ENCODE measurements at places on chromosomes 12 and 14.

DNA sequence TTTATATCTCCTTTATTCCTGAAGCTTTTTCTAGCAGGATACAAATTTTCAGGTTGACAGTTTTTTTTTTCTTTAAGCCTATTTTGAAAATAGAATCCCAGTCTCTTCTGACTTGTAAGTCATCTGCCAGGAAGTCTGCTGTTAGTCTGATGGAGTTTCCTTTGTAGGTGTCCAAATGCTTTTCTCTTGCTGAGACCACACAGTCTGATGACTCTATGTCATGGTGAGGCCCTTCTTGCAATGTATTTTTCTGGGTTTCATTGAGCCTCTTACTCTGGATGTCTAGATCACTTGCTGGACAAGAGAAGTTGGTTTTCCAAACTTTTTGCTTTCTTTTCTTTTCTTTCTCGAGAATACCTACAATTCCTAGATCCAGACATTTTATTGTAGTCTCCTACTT, 30.6 kb downstream of the USP15 start:
- no peaks in the 10 kb centered on the region for H3K27me3 ChIP-seq
- H3K36me3 ChIP-seq = peaks cover 12% of the 10 kb centered on the region
- no peak overlapping the region for H3K4me3 ChIP-seq
- peaks cover 3% of the 10 kb centered on the region for H3K4me1 ChIP-seq

DNA sequence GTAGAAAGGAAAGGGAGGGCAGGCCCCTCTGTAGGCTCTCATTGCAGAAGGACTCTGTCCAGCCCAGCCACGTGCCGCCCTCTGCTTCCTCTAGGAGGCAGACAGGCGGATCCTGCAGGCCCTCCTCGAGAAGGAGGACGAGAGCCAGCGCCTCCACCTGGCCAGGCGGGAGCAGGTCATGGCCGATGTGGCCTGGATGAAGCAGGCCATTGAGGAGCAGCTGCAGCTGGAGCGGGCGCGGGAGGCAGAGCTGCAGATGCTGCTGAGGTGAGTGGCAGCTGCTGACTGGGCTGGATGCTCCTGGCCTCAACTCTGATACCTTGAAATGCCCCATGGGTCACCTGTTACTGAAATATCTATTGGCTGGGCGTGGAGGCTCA, 10.9 kb downstream of the TCHP start:
- no peaks in the 10 kb centered on the region for H3K27me3 ChIP-seq
- peaks cover 8% of the 10 kb centered on the region for H3K4me1 ChIP-seq
- H3K27ac ChIP-seq = no peak overlapping the region
- peaks cover 27% of the 10 kb centered on the region for H3K36me3 ChIP-seq
- no peak for DNase-seq

GRCh38 chr12:130988261-130988660, 34.6 kb downstream of the ADGRD1 start:
- H3K36me3 ChIP-seq = no peaks in the 10 kb centered on the region
- no peaks in the 10 kb centered on the region for H3K27me3 ChIP-seq
- no peak for DNase-seq
- H3K27ac ChIP-seq = no peak overlapping the region
- H3K4me3 ChIP-seq = no peak overlapping the region

GRCh38 chr12:44708218-44708617, 167.9 kb downstream of the NELL2 start:
- no peaks in the 10 kb centered on the region for H3K4me1 ChIP-seq
- no peak overlapping the region for H3K27ac ChIP-seq
- no peak overlapping the region for H3K4me3 ChIP-seq
- no peaks in the 10 kb centered on the region for H3K36me3 ChIP-seq
- no peaks in the 10 kb centered on the region for H3K27me3 ChIP-seq
- no peak for DNase-seq

- DNase-seq = no peak
- H3K36me3 ChIP-seq = no peaks in the 10 kb centered on the region
- peak overlapping the region; percentile 86 for H3K4me3 ChIP-seq
- peaks cover 25% of the 10 kb centered on the region for H3K4me1 ChIP-seq
- H3K27ac ChIP-seq = peak overlapping the region; percentile 98
Measured at GRCh38 chr12:108729612-108730364, 1.5 kb downstream of the CORO1C start.

DNA sequence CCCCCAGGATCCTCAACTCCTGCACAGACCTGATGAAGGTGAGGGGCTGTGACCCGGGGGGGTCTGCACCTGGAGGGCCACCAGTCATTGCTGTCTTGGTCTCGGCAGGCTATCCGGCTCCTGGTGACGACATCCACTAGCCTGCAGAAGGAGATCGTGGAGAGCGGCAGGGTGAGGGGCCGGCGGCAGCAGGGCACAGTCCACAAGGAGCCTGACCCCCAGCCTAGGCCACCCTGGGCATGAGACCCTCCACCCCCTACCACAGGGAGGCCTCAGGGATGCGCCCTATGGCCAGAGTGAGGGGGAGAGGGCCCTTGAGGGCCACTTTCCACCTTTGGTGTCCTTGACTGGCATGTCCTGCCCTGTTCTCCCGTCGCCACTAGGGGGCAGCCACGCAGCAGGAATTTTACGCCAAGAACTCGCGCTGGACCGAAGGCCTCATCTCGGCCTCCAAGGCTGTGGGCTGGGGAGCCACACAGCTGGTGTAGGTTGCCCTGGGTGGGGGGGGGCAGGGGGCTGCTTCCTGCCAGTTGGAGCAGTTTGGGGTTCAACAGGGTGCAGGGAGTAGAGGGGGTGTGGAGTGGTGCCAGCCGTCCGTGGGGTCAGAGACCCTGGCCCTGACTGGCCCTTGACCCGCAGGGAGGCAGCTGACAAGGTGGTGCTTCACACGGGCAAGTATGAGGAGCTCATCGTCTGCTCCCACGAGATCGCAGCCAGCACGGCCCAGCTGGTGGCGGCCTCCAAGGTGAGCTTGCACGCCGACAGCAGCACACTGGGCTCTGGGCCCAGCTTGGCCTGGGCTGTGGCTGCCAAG, 25.0 kb downstream of the HIP1R start:
- peaks cover 18% of the 10 kb centered on the region for H3K4me1 ChIP-seq
- peak; percentile 90 for DNase-seq
- H3K27me3 ChIP-seq = no peaks in the 10 kb centered on the region
- H3K4me3 ChIP-seq = no peak overlapping the region

GRCh38 chr12:109840305-109841074, 7.3 kb upstream of the TRPV4 start:
- no peaks in the 10 kb centered on the region for H3K27me3 ChIP-seq
- H3K36me3 ChIP-seq = no peaks in the 10 kb centered on the region
- no peak overlapping the region for H3K27ac ChIP-seq
- no peak for DNase-seq

GRCh38 chr14:100708425-100709288, 18.0 kb upstream of the DLK1 start:
- H3K4me1 ChIP-seq = no peaks in the 10 kb centered on the region
- no peak for DNase-seq
- H3K4me3 ChIP-seq = no peak overlapping the region
- no peak overlapping the region for H3K27ac ChIP-seq

DNA sequence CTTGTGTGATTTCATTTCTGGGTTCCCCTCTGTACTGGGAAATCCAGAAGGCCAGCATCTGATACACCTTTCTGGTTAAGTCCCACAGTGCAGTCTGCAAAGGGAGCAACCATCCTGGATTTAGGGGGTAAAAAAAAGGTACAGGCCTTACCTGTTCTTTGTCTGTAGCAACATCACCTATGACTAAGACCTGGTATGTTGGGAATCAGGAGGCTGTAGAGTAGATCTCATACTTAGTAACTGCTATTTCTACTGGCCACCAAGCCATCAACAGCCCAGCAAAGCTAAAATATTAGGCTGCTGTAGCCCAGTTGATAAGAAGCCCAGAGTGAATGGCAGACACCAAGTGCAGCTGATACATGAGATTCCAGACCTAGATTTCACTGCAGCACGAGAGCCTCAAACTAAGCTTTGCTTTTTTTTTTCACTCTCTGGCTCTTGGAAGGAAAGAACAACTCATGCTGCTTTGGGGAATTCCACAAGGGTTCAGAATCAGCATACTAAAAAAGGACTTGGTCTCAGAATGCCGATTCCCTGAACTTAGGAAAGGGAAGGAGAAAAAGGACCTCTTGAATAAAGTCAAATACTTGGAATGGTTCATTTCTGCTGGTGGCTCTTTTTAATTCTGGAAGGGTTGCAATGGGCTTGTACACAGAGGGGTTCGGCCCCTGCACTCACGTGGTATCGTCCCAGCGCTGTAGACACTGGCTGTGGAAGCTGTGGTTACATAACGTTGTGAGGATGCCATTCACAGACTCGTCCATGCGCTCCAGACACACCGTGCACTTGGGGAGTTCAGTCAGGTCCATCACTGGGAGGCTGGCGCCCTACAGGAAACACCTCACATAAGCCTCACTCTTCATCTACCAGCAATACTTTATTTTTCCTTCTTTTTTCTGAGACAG, 20.5 kb downstream of the BRAP start:
- H3K36me3 ChIP-seq = peaks cover 33% of the 10 kb centered on the region
- H3K4me1 ChIP-seq = no peaks in the 10 kb centered on the region
- no peak overlapping the region for H3K4me3 ChIP-seq
- no peak for DNase-seq
- H3K27me3 ChIP-seq = no peaks in the 10 kb centered on the region
- no peak overlapping the region for H3K27ac ChIP-seq

DNA sequence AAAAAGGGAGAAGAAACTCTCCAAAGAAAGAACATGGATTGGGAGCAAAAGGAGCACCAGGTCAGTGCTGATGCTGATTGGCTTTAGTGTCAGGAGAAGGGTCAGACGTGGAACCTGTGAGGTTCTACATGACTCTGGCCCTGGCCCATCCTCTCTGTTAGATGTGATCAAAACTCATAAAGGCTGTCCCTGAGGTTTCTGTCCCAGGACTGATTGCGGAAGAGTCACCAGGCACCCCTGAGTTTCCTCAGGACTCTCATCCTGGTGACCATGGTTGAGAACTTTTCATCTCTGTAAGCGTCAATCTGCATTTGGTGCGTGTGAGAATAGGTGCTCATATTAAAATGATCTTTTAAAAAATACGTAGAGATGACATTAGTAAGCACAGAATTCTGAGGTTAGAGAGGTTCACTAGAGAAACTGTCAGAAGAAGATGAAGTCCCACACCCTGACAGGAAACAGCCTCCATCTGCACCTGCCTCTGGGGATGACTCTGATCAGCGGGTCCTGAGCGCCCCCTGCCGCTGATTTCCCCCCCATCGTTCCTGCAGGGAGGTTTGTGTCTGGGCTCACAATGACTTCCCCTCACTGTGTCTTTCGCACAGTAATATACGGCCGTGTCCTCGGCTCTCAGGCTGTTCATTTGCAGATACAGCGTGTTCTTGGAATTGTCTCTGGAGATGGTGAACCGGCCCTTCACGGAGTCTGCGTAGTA, 741.8 kb downstream of the TMEM121 start:
- peak; percentile 49 for DNase-seq
- no peaks in the 10 kb centered on the region for H3K27me3 ChIP-seq
- H3K4me3 ChIP-seq = no peak overlapping the region
- H3K27ac ChIP-seq = no peak overlapping the region
- H3K36me3 ChIP-seq = no peaks in the 10 kb centered on the region
- no peaks in the 10 kb centered on the region for H3K4me1 ChIP-seq

GRCh38 chr12:22180705-22181104, 134.7 kb downstream of the CMAS start:
- no peak overlapping the region for H3K27ac ChIP-seq
- no peak overlapping the region for H3K4me3 ChIP-seq
- no peaks in the 10 kb centered on the region for H3K27me3 ChIP-seq
- no peak for DNase-seq
- H3K36me3 ChIP-seq = no peaks in the 10 kb centered on the region

GRCh38 chr14:75277815-75278421, 710 bp upstream of the FOS start:
- H3K4me1 ChIP-seq = peaks cover 23% of the 10 kb centered on the region
- peak overlapping the region; percentile 96 for H3K27ac ChIP-seq
- DNase-seq = no peak
- peaks cover 2% of the 10 kb centered on the region for H3K36me3 ChIP-seq
- H3K4me3 ChIP-seq = peak overlapping the region; percentile 70
- H3K27me3 ChIP-seq = no peaks in the 10 kb centered on the region

DNA sequence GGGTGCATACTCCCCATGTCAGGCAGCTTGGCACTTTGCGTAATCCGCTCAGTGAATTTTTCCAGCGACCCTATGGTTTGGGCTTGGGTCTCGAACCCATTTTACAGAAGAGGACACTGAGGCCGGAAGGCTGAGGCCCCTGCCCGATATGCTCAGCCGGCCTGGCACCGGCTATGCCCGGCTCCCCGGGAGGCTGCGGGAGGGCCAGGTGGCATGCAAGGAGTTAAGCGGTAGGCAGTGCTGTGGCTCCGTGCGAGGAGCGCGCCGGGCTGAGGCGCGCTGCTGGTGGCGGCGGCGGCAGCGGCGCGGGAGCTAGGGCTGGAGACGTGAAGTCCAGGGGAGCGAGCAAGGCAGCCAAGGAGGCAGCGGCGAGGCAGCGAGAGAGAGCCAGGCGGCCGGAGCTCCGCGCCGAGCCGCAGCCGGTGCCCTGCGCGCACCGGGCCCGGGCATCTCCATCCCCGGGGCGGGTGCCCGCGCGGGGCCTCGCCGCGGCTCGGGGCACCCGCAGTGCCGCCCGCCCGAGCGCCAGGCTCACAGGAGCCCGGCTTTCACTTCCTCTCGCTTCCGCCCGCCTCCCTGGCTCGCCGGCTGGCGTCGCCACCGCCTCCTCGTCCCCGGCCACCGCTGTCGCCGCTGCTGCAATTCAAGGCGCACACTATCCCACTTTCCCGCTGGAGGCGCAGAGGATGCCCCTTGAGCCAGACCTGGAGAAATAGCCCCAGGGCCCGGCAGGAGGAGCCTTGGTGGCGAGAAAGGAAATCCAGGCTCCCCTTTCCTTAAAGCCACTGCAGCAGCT, at the start of gene WSCD2:
Gene WSCD2, plus strand, starts transcription at position 272 of the 796 bp plus-strand sequence. CDS start 66,545 bp downstream, outside the sequence.
- peak within 1 kb of the TSS; percentile 43 for H3K4me3 ChIP-seq
- H3K4me1 ChIP-seq = peaks cover 14% of the 10 kb centered on the region
- no peak within 1 kb of the TSS for H3K27ac ChIP-seq
- no peak for DNase-seq

DNA sequence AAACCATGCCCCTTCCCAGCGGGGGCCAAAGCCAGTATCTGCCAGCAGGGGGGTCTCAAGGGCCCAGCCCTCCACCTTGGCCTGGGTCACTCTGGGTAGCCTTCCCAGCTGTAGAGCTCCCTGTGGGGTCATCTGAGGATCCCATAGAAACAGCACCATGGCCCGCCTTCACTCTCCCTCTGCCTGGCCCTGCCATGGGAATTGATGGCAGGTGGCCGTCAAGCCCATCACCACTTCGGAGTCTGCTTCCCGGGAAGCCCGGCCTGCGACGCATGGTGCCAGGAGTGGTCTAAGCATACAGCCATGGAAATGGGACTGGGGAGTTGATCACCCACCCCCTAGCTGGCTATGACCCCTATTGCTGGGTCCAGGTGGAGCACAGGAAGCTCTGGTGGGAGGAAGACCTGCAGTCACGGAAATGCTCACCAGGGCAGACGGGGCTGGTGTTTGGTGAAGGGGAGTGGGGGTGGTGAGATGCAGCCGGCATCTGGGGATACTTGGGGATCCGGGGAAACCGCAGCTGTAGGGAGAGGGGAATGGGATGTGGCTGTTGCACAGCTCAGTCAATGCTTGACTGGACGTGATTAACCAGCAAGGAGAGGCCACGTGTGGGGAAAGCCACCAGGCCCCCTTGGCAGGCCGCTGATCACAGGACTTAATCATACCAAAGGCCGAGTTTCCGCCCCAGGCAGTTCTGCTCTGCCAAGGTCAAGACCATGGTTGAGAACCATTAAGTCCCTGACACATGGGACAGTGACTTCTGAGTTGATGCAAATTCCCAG, 52.2 kb upstream of the DIO3 start:
- H3K27me3 ChIP-seq = no peaks in the 10 kb centered on the region
- DNase-seq = no peak
- peaks cover 13% of the 10 kb centered on the region for H3K4me1 ChIP-seq
- no peak overlapping the region for H3K4me3 ChIP-seq

GRCh38 chr12:117105902-117106301, 6.7 kb upstream of the TESC start:
- H3K27me3 ChIP-seq = no peaks in the 10 kb centered on the region
- H3K4me3 ChIP-seq = no peak overlapping the region
- H3K36me3 ChIP-seq = no peaks in the 10 kb centered on the region
- DNase-seq = no peak
